Fibroblast of skin of right quadriceps (primary cell): ENCODE measurements at places on chromosomes 11 and 22.

GRCh38 chr11:112719736-112720525 is 241.3 kb upstream of the NCAM1 start:
- DNase-seq, result no peak

DNA sequence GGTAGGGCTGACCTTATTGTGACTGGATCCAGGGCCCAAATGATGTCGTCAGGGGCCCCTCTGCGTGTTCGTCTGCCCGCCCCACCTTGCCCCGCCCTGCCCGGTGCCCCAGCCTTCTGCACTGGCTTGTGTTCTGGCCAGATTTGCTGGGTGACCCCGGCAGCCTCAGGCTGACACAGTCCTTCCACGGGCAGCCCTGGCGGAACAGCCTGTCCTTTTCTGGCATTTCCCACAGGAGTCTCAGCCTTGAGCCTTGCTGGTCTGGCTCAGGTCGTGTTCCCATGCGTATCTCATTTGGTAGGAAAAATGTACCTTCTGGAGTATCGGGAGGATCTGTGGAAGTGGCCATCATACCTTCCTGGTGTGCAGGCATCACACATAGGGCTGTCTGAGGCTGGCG is 31.0 kb downstream of the IGHMBP2 start:
- no peak for DNase-seq

GRCh38 chr11:88507771-88508417 is 170.4 kb upstream of the CTSC start:
- no peak for DNase-seq

DNA sequence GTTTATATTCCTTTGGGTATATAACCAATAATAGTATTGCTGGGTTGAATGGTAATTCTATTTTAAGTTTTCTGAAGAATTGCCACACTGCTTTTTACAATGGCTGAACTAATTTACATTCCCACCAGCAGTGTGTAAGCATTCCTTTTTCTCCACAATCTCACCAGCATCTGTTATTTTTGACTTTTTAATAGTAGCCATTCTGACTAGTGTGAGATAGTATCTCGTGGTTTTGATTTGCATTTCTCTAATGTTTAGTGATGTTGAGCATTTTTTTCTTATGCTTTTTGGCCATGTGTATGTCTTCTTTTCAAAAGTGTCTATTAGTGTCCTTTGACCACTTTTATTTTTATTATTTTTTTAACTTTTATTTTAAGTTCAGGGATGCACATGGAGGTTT is 275.3 kb downstream of the METTL15 start:
- DNase-seq, result peak; percentile 87

GRCh38 chr11:76625472-76626186 is 44.9 kb downstream of the LRRC32 start:
- no peak for DNase-seq
